ENCODE measurements at places on chromosomes 6 and 20. TPM values are rescaled to one million over a fixed set of nuclear protein-coding genes. Genes with fewer than 3 reads are reported as not detected.

The HRH3 gene
- 0.15 TPM for polyA plus RNA-seq

The CGA gene
- polyA plus RNA-seq: 0.38 TPM

The LINC00237 gene
- not detected for polyA plus RNA-seq

The TULP1 gene
- polyA plus RNA-seq: 1.7 TPM

The GHRH gene
- polyA plus RNA-seq: not detected

- DNase-seq: no peak
These were observed 56.8 kb upstream of the PHIP start for GRCh38 chr6:79134699-79135474.

- DNase-seq: no peak
These were observed 293.9 kb upstream of the FOXQ1 start for GRCh38 chr6:1018041-1018440.

DNA sequence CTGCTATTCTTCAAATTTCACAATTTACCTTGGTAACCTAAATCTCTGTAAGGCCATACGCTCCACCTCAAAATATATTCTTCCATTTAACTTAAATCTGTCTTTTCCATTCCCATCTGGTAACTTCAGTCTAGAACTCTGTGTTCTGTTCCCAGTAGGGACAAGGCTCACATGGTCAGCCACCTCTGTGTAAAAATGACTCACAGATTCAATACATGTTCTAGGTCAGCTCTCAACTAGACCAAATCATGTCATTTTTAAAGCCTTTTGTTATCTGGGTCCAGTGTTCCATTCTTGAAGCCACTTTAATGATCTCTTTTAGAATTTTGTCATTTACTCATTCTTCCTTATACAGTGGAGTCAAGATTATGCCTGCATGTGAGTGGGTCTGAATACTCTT is 315.6 kb upstream of the CITED2 start:
- no peak for DNase-seq

- DNase-seq: no peak
These were observed 39.3 kb upstream of the DUSP22 start for GRCh38 chr6:252775-253535.

DNA sequence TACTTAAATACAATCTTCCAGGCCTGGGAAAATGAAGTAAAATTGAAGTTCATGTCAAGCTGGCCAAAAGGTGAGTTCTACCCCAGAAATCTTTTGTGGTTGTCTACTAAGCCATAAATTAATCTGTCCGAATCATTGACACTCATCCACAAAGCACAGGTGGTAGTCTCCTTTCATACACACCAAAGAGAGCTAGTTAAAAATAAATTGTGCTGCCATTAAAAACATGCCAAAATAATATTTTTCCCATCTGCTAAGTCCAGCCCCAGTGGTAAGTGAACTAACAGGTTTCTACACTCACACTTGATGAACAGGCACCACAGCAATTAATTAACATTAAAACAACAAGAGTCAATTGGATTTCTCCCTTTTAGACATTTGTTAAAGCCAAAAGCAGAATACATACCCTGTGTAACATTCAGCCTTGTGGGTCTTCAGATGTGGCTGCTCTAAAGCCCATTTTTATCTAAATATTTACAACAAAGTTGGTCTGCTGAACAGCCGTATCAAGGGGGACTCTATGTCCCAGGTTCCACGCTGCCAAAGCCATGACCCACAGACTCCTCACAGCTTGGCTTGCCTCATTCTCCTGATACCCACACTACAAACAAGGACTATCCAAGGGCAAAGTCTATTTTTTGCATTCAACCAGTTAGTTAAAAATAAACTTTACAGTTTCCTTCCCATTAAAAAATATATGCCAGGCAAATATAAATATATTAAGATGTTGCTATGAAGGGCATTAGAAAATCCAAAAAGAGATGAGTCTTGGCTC is 490.4 kb downstream of the BMP2 start:
- DNase-seq: no peak

DNA sequence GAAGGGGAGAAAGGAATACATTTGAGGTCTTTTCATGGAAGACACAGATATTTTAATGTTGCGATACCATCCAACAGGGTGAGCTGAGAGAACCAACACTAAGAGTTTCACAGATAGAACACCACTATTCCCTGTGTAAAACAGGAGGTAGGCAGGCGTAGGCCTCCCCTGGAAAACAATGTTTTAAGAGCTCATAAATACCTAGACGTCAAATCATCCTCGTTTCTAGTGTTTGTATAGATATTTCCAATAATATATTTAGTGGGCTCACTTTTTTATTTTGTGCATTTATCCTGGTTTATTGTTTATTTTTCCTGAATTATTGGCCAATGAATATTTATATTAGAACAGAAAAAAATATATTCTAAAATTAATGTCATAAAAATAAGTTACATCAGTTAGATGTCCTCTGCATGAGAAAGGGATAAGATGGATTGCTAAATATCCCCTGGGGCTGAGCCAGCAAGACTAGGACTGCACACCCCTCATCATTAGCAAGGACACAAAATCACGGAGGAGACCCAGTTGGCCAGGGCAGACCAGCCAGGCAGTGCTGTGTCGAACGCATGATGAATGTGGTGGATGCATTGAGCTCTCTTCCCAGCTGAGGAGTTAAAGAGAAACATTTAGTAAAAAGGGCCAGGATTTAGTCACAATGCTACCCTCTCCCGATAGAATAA is 380.5 kb downstream of the C6orf118 start:
- no peak for DNase-seq

DNA sequence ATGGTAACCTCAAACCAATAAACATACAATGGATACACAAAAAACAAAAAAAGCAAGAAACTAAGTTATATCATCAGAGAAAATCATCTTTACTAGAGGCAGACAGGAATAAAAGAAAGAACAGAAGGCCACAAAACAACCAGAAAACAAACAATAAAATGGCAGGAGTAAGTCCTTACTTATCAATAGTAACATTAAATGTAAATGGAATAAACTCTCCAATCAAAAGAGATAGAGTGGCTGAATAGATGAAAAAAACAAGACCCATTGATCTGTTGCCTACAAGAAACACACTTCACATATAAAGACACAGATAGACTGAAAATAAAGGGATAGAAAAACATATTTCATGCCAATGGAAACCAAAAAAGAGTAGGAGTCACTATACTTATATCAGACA is 81.3 kb upstream of the GJE1 start:
- no peak for DNase-seq

DNA sequence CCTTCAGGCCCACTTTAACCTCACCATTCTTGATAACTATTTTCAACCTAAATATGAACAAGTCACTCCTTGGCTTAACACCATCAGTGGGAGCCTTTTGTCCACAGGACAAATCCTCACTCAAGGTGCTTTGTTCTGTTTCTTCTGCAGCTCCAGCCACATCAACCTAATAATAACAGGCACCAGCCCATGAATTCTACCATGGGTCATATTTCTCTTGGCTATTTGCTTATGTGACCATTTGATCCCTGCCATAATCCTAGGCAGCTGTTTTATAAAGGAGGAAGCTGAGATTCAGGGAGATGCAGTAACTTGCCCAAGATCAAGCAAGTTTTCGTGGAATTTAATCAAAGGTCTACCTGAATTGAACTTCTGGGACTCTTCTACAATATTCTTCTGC is 561.3 kb downstream of the DHX35 start:
- DNase-seq: no peak

DNA sequence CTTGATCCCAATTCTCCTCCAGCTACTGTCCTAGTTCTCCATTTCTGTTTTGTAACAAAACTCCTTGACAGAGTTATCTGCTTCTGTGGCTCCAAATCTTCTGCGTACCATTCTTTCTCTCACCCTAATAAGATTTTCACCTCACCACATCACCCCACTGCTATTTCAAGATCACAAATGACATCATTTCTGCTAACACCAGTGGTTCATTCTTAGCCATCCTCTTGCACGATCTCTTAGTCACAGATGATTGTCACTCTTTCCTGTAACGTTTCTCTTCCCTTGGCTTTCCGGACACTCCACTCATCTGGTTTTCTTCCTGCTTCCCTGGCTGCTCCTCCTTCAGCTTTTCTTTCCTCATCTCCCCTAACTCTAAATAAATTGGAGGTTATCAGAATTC is 56.8 kb upstream of the FABP7 start:
- no peak for DNase-seq

DNA sequence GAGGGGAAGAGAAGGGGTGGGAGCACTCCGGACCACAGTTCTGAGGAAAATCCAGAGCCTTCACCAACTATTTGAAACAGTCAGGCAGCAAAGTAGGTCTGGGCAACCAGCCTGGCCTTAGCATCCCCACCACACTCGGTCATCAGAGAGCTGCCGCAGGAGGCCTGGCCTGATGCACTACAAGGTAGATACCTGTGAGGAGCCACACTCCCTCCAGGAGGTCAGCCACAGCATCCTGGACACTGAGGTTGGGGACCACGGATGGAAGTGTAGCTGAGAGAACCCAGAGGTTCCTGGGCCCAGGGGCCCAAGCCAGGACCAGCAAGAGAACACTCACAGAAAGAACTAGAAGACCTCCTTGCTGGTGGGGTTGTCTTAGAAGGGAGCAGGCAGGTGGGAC is 194.8 kb upstream of the PROKR2 start:
- DNase-seq: no peak

DNA sequence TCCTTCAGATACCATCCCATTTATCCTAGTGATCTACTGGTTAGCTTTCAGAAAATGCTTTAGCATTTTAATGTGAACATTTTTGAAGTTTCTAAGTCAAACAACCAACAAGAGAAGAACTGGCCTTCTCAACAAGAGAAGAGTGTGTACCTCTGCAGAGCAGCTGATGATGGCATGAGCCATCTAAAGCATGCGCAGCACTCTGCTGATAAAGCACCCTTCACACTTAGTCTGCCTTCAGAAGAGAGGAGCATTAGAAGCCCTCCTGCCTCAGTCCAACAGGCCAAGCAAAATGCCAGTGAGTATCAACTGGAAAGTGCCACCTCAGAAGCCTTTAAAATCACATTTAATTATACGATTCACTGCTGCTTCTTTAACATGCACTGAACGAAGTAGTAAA is 169.2 kb downstream of the BTBD9 start:
- no peak for DNase-seq
